ENCODE measurements at places on chromosomes 12 and 14.

DNA sequence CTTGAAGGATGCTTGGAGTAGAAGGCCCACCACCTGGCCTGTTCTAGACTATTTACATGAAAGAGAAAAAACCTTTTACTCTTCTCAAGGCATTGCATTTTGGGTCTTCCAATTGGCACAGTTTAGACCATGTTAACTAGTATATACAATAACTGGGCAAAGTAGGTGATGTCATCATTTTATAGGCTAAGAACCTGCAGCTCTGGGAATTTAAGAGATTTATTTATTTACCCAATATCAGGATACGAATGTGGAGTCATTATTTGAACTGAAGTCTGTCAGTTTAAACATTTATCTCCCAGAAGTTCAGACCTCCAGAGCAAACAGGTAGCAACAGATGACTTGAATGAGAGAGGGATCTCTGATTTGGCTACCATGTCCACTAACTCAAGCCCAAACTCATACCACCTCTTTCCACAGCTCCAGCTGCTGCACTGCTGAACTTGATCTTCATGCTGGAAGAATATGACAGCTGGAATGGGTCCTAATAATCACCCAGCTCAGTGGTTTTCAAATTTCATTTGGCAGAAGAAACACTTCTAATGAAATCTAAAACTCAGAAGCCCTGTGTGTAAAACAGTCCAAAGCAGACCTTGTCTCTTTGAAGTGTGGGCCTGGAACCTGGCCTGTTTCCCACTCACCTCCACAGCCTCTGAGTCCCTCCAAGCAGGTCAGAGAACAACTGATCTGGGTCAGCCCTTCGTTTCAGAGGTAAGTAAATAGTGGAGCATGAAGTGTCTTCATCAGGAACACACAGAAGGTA, 179.2 kb downstream of the EMP1 start:
- DNase-seq = no peak

- no peak for DNase-seq
Measured at GRCh38 chr14:99507860-99508640, 26.8 kb downstream of the CCNK start.

- DNase-seq = no peak
Measured at GRCh38 chr14:57018065-57018464, 207.8 kb upstream of the OTX2 start.

DNA sequence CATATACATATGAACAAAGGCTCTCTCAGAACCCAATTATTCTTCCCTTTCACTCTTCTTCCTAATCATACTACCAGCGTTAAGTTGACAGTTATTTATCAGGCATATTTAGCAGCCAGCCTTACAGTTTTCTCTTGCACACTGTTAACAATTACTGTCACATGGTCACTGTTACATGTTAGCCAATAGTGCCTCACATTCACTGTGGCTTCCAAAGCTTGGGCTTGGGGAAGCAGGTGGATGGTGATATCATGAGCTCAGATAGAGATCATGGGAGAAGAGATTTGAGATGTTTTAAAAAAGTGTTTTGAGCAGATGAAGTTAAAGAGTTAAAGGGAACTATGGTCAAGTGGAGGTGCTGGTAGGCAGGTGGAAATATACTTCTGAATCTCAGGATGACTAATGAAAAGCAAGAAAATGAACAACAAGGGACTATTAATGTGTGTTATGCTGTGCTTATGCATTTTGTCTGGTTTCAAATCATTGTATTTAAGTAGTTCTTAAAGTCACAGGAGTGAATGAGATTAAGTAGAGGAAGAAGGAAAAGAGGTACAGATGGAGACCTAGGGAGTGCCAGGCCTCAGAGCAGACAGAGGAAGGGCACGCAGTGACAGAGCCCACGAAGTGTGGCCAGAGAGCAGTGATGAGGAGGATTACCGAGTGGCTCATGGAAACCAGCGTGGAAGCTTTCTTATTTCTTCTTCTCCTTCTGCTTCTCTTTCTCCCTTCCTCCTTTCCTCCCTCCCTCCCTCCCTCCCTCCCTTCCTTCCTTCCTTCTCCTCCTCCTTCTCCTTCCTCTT, 39.6 kb downstream of the BICD1 start:
- DNase-seq = no peak

- DNase-seq = no peak
Measured at GRCh38 chr14:34785223-34786006, 71.0 kb upstream of the CFL2 start.

- DNase-seq = no peak
Measured at GRCh38 chr12:5134861-5135525, 91.3 kb downstream of the KCNA5 start.

- DNase-seq = no peak
Measured at GRCh38 chr12:24759155-24759554, 189.7 kb downstream of the BCAT1 start.

GRCh38 chr12:13091832-13092231, 11.6 kb downstream of the GSG1 start:
- DNase-seq = no peak
